IMR-90 (cell line): ENCODE measurements at places on chromosomes 2 and 18. TPM values are rescaled to one million over a fixed set of nuclear protein-coding genes. Genes with fewer than 3 reads are reported as not detected.

GRCh38 chr2:16666449-16666801 lies 791 bp upstream of the CYRIA start:
- H3K36me3 ChIP-seq: no peaks in the 10 kb centered on the region
- H3K27me3 ChIP-seq: peaks cover 19% of the 10 kb centered on the region; the same call in 1 of the 2 replicates
- H3K27ac ChIP-seq: no peak overlapping the region
- peak; percentile 79 for DNase-seq
- no peak overlapping the region; the same call in 1 of the 2 replicates for H3K4me3 ChIP-seq
- H3K4me1 ChIP-seq: peaks cover 20% of the 10 kb centered on the region; the same call in 1 of the 2 replicates

DNA sequence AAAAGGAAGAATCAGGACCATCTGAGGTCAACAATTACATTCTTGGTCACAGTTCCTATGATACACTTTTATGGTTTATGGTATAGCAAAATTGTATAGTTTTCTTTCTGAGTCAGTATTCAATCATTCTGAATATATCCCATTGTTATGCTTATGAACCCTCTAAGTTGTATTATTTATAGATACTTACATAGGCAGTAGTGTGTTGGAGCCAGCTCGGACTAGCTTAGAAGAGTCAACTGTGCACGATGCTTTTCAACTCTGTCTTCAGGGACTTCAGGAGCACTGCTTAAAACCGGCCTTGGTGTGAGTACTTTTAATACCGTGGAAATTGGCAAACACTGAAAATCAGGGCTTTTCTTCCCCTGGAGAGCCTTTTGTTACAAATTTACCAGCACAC lies 215.7 kb downstream of the IKZF2 start:
- no peaks in the 10 kb centered on the region for H3K4me1 ChIP-seq
- H3K4me3 ChIP-seq: no peak overlapping the region
- DNase-seq: peak; percentile 32
- no peaks in the 10 kb centered on the region for H3K36me3 ChIP-seq
- no peaks in the 10 kb centered on the region for H3K27me3 ChIP-seq
- no peak overlapping the region for H3K27ac ChIP-seq

- peaks cover 2% of the 10 kb centered on the region for H3K4me1 ChIP-seq
- DNase-seq: peak; percentile 83
- peaks cover 5% of the 10 kb centered on the region for H3K27me3 ChIP-seq
- H3K36me3 ChIP-seq: no peaks in the 10 kb centered on the region
These were observed 145.6 kb downstream of the FAM161A start for GRCh38 chr2:61707984-61708852.

- peaks cover 1% of the 10 kb centered on the region; the same call in 1 of the 2 replicates for H3K27me3 ChIP-seq
- no peak overlapping the region for H3K4me3 ChIP-seq
- no peak for DNase-seq
- H3K4me1 ChIP-seq: no peaks in the 10 kb centered on the region
- no peak overlapping the region for H3K27ac ChIP-seq
These were observed 12.8 kb upstream of the ZNF521 start for GRCh38 chr18:25364732-25365131.

DNA sequence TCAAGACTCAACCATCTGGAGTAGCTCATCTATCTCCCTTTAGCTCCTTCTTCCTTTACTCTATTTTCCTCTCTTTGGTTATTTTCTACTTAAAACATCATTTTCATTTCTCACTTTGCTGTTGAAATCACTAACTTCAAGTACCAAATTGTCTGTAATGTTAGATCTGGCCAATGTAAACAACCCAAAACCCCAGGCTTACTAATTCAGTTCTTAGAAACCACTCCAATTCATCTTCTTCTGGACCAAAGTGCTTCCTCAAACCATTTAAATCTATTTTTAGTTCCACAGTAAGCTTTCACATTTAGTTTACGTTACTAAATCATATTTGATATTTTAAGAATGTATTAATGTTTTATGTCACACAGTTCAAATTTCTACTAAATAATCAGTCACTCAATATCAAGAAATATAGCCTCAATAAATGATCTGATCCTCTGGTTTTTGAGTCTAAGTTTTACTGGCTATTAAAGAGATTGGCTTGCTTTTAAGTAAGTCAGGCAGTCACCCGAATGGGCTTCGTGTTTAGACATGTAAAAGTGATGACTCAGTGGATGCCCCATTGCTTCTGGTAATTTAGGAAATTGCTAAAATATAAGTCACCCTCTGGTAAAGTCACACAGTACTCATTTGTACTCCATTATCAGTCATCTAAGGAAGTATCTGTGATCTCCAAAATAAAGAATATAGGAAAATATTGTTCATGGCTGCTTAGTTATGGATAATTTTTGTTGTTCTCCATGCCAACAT lies 527.2 kb upstream of the SOX11 start:
- DNase-seq: peak; percentile 67
- H3K27me3 ChIP-seq: no peaks in the 10 kb centered on the region
- H3K27ac ChIP-seq: no peak overlapping the region
- no peaks in the 10 kb centered on the region for H3K4me1 ChIP-seq
- no peak overlapping the region for H3K4me3 ChIP-seq

TSPYL6 gene
- polyA plus RNA-seq: not detected in 2 replicates

VWA3B gene
- not detected in 2 replicates for polyA plus RNA-seq

TIMM21 gene
- 41.5 and 52.7 TPM in 2 replicates for polyA plus RNA-seq

LYPD1 gene
- 66.1 and 66.2 TPM in 2 replicates for polyA plus RNA-seq
